GM03348 (cell line): ENCODE measurements at places on chromosomes 3 and 15.

DNA sequence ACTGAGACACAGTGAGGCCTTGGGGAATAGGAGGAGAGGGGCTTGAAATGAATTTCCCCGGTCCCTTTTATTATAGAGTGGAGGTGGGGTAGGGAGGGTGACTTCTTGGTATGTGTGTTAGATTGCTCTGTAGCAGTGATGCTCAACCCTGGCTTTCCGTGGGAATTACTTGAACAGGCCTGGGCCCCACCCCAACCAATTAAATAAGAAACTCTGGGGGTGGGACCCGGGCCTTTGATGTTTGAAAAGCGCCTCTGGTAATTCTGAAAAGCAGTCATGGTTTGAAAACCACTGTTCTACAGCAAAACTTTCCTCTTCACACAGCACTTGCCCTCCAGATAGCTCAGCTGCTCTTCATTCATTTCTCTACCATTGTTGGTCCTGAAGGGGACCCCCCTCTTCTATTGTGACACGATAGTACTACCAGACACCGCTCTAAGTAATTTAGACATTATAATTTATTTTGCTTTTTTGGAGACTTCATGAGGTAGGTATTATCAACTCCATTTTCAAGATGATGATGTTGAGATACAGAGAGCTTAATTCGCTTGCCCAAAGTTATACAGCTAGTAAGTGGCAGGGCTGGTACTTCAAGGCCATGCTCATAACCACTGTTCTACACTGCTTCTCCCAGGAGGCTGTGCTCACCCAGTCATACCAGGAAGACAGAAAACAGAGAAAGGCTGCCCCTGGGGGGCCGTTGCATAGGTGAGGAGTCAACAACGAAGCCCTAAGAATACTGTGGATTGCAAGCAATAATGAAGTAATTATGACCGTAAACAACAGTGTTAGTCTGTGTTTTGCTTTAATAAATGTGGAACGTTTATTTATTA, 176.2 kb downstream of the PEX5L start:
- DNase-seq: no peak

DNA sequence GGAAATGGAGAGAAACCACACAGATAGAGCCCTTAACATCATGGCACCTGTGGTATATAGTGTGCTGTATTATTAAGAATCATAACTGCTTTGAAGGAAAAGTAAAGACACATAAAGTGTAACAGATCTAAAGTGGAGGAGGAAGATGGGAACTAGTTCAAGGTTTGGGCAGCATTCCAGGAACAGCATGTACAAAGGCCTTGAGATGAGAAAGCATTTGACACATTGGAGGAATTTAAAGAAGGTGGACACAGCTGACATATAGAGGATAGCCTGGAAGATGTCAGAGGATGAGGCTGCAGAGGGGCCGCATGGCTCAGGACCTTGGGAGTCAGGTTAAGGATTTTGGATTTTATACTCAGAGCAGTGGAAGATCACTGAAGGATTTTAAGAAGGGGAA, 39.0 kb downstream of the LRTM1 start:
- no peak for DNase-seq

GRCh38 chr15:78749831-78750230, 61.4 kb downstream of the ADAMTS7 start:
- no peak for DNase-seq

DNA sequence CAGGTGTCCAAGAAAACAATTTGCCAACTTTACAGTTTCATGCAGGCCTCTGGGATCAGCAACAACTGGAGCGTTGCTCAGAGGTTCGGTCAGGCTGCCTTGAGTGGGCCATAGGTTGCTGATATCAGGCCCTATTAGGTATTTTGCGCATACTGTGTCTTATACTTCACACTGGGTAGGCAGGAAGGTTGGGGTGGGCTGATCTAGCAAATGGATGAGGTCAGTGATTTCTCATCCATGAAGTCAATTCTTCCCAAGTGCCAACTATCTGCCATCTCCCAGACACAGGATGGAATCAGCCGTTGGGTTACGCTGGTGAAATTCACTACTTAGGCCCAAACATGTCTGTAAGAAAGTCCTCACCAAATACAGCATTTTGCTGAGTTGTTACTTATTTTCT, 77.6 kb downstream of the SLC7A14 start:
- no peak for DNase-seq

- DNase-seq: no peak
Observed at GRCh38 chr15:75228787-75229186, 27.1 kb downstream of the C15orf39 start.

DNA sequence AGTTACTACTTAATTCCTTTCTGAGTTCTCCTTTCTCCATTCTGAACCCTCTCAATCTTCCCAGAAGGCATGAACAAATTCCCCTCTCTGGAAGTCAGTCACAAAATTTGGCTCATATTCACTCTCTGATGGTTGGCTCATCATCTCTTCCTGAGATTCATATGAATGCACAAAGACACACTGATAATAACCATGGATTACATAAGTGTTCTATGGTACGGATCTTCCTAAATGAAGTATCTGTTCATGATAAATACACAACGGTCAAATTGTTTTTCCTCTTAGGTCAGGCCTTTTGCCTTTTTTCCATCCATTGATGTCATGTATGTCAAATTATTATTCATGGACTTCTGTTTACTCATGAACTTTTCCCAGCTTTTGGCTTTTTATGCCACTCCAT, 162.6 kb downstream of the P2RY1 start:
- DNase-seq: no peak

GRCh38 chr3:46946856-46947545, 29.5 kb downstream of the CCDC12 start:
- peak; percentile 63 for DNase-seq

DNA sequence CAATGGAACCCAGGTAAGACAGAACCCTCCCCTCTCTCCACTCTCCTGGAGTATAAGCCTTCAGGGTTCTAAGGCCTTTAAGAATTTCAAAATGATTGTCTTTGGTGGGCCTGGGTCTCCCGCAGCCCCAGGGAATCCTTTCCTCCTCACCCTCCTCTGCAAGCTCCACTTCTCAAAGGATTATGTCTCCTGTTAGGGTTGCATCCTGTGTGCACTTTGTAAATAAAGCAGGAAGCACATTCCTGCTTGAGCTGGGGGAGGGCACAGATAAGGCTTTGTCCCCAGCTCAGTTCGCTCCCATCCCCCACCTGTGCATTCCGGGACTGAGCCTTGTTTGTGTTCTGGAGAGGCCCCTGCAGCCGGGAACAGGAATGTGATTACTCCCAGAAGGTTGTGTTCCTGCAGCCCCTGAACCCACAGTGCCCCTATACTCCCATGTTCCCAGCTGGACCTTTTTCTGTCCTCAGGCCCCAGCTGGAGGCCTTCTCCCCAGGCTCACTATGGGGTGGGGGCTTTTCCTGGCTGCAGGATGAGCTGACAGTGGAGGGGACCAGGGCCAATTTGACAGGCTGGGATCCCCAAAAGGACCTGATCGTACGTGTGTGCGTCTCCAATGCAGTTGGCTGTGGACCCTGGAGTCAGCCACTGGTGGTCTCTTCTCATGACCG, 9.5 kb downstream of the TYRO3 start:
- no peak for DNase-seq

DNA sequence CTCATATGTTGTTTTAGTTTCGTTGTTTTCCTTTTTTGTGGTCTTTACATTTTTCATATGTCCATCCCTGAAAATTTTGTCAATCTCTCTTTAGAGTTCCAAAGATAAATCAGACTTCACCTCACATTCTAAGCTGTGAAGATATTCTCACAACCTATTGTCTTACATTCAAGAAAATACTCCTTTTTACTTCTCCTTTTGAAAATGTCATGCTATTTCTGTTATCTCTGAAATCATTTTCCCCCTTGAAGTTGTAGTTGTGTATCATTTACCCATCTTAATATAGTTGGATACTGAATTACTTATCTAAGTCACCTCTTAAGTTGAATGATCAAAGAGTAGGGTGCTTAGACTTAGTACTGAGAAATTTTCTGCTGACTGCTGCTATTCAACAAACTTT, 74.3 kb downstream of the DCUN1D1 start:
- DNase-seq: no peak

GRCh38 chr3:8953313-8953712, 10.0 kb downstream of the RAD18 start:
- DNase-seq: no peak

DNA sequence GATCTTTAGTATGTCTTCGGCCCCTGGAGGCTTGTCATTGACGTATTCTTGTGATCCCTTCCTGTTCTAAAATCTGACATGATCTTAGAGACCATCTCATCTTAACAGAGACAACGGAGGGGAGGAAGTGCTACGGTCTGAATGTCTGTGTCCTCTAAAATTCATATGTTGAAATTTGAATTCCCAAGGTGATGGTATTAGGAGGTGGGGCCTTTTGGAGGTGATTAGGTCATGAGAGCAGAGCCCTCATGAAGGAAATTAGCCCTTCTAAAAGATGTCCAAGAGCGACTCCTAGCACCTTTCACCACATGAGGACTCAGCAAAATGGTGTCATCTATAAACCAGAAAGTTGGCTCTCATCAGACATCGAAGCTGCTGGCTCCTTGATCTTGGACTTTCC, 233.2 kb upstream of the CMC1 start:
- no peak for DNase-seq

DNA sequence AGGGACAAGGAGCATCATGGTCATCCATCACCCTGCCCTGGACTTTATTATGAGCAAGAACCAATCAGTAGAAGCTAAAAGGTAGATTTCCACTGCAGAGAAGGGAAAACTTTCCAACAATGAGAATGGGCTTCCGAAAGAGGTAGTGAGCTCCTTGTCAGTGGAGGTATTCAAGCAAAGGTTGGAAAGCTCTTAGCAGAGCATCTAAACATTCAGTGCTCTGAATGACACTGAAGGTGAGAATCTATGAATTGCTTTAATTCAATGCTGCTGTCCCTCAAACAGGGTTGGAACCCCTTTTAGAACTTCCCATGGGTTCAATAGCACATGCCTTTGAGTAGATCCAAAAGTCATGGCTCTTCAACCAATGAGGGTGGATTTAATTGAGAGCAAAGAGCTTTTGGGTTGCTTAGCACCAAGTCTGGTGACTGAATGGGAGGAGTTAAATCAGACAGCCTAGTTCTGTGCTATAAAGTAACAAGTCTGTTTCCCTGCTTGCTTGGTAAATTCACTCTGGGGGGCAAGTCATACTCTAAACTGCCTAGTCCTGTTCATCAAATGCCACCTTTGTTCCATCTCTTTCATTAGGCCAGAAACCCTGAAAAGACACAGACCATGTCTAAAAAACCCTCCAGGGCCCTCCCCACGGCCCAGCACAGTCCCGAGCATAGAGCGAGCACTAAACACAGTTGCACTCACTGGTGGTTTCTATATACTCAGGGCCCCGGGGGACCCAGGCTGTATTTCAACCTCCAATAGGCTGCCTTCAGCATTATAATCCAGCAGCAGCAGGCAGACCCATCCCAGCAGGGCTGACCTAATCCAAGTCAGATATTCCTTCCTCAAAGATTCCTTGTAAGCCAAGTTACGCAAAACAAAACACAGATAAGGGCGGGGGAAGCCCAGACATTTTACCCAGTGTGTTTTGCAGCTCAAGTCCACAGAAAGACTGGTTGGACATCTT, 161.2 kb downstream of the MEGF11 start:
- DNase-seq: no peak

DNA sequence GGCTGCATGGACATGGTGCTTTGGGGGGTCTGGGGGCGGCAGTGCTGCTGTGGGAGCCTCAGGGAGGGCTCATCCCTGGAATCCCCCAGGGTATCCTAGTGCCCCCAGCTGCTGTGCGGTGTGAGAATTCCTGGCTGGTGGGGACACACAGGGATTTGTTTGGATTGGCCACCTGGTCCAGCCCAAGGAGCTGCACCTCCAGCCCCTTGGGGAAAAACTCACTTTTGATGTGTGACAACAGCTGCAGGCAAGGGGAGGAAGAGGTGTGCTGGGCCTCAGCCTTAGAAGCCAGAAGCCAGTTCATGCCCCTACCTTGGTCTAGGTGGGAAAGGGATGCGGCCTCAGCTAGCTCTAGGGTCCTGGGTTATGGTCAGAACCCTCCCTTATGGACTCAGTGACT, 8.4 kb upstream of the COMMD4 start:
- no peak for DNase-seq

GRCh38 chr15:64558460-64559179, 98.2 kb downstream of the ZNF609 start:
- peak; percentile 28 for DNase-seq

GRCh38 chr3:49845694-49846093, 10.7 kb downstream of the TRAIP start:
- DNase-seq: no peak

GRCh38 chr15:70580958-70581357, 182.4 kb downstream of the UACA start:
- DNase-seq: no peak

DNA sequence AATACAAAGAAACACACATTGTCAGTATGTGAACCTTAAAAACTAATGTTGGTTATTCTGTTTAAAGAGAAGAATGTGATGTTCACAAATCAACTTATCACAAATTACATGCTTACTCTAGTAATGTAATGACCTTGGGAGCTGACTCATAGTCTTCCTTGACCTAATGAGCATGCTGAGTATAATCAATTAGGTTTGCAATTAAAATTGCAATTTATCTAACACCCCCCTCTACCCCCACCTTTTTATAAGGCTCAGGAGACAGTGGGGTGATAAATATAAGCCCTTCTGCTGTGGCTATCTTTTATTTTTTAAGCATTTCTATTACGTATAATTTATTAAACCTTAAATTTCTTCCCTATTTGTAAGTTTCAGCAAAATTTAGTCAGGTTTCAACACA, 947.8 kb upstream of the CFAP20DC start:
- no peak for DNase-seq

GRCh38 chr3:85474241-85474640, 515.5 kb downstream of the CADM2 start:
- DNase-seq: no peak

DNA sequence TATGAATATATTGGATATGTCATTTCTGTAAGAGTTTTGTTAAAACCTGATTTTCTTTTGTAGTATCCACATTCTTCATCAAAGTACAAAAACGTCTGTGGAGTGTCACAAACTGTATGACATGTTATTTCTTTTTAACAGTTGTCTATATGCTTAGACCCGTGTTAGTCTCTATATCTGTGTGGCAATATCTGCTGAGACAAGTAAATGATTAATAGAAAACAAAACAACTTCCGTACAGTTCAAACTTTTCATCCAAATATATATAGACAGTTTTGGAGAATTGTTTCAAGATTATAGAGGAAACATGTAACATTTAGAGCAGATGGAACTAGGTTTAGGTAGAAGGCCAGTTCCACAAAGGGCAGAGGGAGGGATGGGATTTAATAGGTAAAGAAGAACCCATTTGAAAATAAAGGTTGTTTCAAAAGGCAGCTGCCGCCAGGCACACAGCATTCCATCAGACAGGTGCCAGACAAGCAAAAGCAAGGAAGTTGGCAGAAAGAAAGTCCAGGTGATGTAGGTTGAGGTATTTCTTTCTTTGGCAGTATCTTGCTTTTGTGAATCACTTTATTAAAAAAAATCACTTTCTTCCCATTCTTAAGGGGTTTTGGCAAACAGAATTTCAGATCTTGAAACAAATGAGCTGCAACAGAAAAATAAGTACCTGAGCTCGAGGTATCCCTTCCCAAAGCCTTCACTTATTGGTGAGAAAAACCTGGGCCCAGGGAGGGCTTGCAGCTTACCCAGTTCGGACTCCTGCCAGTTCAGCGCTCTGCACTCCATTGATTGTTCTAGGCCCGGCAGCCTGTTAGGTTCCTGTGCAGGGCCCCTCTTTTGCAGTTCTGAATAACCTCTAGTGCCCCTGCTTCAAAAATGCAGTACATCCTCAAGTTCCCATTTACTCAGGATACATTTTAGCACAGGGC, 49.0 kb downstream of the LRRN1 start:
- no peak for DNase-seq
